NT2/D1 (cell line): ENCODE measurements at places on chromosomes 3 and 15.
A peak's percentile ranks its signal among the peaks of the same experiment; 100 is the strongest.

DNA sequence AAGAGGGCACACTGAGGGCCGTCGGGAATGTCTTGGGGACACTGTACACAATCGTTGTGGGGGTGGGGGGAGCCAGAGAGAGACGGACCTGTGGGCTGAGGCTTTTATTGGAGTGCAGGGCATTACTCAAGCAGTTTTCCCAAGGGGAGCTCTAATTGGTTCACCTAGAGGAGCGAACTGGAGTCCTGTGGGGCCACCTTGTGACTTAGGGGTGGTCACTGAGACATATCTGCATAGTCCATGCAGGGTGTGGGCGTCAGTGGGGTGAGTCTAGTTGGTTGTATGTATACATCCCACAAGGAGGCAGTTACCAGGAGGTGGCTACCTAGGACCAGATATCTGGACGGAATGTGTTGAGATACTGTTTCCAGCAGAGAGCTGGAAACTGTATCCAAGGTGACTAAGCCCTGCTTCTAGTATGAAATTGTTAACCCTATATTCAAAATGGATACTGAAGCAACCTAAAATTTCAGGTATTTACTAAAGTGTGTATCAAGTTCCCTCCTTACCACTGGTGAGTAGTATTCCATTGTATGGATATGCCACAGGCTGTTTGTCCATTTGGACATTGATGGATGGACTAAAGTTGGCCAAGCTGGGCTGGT lies 2.6 kb upstream of the PIGZ start:
- DNase-seq = no peak

DNA sequence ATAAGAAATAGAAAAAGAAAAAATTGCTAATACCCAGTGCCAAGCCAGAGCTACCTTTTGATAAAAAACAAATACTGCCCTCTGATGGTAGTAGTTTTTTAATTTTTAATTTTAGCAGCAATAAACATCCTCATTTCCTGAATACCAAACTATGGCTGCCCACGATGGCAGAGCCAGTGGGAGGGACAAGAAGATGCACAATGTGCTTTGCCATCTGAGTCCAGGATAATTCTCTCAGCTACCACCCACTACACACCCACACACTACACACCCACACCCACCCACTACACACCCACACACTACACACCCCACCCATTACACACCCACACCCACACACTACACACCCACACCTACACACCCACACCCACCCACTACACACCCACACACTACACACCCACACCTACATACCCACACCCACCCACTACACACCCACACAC lies 17.8 kb downstream of the CEP19 start:
- no peak for DNase-seq

GRCh38 chr3:32334675-32335074 lies 57.0 kb upstream of the CMTM7 start:
- DNase-seq = no peak

DNA sequence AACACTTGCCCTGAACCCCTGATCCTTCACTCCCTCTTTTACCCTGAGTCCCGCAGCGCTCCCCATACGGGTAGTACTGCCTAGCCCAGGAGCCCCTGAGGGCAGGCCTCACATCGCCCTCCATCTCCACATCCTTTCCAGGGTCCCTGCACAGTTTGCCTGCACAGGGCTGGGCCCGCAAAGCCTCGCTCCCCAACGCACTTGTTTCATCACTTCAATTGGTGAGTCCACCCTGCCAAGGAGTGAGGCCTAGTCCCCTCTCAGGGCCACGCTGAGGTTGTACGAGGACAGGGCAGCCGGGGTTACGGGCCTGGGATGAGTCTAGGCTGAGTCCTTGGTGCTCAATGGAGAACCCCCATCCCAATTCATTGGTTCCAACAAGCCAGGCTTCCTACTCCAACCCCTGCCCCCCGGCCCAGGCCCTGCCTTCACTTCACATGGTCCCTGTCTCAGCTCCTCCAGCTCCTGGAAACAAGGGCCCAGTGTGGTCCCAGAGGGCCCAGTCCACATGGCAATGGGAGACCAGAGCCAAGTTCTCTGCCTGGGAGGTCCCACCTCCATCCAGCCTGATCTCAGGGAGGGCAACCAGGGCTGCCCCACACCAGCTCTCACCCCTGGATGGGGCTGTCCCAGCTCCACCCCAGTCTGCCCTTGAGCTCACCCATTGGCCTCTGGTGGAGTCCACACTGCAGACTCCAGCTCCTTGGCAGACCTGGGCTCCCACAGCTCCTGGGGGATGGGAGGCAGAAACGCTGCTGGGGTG lies 12.4 kb upstream of the CLK3 start:
- DNase-seq = no peak

GRCh38 chr15:78129077-78129750 lies 2.0 kb downstream of the CIB2 start:
- DNase-seq = no peak

GRCh38 chr3:38487323-38487722 lies 8.8 kb upstream of the EXOG start:
- no peak for DNase-seq

- no peak for DNase-seq
These were observed 73.6 kb downstream of the ETV5 start for GRCh38 chr3:186035277-186035676.

- no peak for DNase-seq
These were observed 359.2 kb upstream of the THRB start for GRCh38 chr3:24853685-24854490.

DNA sequence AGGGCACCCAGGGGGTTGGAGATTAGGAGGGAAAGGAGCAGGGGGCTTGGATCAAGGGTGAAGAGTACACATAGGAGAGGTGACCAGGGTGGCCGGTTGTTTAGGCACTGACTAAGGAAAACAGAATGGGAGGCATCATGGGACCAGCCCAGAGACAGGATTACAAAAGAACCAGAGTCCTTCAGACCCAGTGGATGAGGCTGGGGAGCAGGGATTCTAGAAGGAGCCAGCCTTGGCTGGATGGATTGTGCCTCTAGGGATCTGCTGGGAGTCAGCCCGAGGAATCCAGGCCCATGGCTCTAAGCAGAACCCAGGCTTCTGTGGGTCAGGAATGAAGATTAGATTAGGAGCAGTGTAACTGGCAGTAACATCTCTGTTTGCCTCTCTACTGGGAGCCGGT lies 98.6 kb downstream of the ARNT2 start:
- no peak for DNase-seq

GRCh38 chr15:62877276-62877857 lies 165.2 kb upstream of the TPM1 start:
- DNase-seq = no peak

GRCh38 chr3:123755085-123755484 lies 129.0 kb downstream of the MYLK start:
- DNase-seq = no peak

- no peak for DNase-seq
These were observed 115.6 kb downstream of the FNDC3B start for GRCh38 chr3:172154768-172155664.

DNA sequence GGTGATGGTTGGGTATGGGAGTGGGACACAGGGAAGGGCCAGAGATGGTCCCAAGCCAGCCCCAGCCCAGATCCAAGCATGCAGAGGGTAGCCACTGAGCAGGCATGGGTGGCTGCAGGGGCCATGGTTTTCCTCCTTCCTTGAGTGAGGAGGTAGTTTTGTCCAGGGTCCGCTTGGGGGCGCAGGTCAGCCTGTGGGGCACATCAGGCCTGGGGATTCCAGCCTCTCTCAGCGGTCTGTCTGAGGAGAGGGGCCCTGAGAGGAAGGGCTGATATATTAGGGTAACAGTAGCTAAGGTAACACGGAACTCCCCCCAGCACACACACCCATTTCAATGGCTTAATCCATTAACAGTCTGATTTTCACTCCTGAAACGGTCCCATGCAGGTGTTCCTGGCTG lies 22.7 kb upstream of the LCTL start:
- DNase-seq = no peak

- DNase-seq = peak; percentile 13
These were observed 29.2 kb downstream of the NEO1 start for GRCh38 chr15:73081321-73081958.

DNA sequence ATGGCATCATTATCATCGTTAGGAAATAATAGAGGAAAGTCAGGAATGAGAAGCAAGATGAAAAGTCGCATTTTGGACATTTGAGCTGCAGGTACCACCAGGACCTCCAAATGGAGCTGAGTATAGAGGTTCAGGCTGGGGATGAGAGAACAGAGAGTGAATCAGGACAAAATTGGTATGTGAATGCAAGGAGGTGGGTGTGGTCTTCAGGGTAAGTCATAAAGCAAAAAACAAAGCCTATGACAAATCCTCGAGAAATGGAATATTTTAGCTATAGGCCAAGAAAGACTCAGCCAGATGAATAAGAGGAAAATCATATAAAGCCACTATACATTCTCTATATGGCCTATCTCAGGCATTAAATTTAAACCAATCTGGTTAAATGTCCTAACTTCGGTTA lies 841.3 kb downstream of the ROBO1 start:
- no peak for DNase-seq

- DNase-seq = no peak
These were observed 8.8 kb downstream of the PRICKLE2 start for GRCh38 chr3:64216274-64217147.

DNA sequence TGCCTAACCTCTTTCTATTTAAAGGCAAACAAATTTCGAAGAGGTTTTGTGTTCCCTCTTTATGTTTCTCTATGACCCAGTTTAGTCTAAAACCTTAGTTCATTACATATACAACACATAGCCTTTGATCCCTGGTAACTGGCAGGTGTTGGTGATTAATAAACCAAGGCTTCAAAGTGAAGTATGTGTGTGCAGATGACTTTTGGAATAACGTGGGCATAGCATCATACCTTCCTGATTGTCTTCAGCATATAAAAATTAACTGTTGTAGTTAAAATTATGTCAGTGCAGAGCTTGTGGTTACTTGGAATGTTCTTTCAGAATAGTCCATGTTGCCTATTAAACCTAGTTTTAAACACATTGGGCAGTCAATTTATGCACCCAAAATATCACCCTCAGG lies 608.3 kb downstream of the ROBO2 start:
- DNase-seq = no peak

DNA sequence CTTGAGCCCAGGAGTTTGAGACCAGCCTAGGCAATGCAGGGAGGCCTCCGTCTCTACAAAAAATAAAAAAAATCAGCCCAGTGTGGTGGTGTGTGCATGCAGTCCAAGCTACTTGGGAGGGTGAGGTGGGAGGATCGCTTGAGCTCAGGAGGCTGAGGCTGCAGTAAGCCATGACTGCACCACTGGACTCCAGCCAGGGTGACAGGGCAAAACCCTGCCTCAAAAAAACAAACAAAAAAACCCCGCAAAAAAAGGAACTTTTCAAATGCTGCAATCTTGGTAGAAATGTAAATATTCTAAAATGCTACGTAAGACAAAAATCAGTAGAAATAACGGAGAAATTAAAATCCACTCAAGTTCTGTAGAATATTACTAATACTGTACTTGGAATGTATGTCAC lies 108.1 kb upstream of the MELTF start:
- no peak for DNase-seq

DNA sequence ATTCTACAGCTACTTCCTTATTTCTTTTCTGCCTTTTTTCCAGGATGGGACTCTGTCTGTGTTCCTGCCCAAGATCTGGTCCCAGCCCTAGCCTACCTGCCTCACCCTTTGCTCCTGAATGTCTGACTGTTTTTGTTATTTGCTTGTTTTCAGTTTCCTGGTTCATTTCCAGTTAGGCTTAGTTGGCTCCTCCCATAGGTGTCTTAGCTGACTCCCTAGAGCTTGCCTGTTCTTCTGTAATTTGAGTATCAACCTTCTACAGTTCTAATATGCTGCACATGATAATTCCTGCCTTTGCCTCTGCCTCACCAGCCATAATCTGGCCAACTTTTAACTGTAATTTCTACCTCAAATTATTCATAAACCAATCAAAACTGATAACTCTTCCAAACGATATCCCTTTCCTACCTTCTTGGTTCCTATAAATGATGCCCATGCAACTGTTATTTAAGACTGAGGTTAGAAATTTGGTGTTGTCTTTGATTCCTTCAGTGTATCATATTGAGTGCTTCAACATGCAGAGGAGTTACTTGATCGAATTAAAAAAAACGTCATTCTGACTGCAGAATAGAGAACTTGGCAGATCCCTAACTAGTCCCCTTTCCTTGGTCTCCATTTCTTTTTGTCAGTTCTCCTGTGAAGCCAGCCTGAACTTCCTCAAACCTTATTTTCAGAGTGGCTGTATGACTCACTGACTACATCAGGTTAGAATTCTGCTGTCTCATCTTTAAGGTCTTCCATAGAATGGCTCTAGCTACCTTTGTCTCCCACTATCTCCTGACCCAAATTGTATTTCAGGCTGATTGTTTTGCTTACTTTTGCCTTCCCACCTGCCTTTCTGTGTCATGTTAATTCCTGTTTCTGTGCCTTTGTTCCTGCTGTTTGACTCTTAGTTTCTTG lies 8.4 kb downstream of the GOLM2 start:
- DNase-seq = no peak

DNA sequence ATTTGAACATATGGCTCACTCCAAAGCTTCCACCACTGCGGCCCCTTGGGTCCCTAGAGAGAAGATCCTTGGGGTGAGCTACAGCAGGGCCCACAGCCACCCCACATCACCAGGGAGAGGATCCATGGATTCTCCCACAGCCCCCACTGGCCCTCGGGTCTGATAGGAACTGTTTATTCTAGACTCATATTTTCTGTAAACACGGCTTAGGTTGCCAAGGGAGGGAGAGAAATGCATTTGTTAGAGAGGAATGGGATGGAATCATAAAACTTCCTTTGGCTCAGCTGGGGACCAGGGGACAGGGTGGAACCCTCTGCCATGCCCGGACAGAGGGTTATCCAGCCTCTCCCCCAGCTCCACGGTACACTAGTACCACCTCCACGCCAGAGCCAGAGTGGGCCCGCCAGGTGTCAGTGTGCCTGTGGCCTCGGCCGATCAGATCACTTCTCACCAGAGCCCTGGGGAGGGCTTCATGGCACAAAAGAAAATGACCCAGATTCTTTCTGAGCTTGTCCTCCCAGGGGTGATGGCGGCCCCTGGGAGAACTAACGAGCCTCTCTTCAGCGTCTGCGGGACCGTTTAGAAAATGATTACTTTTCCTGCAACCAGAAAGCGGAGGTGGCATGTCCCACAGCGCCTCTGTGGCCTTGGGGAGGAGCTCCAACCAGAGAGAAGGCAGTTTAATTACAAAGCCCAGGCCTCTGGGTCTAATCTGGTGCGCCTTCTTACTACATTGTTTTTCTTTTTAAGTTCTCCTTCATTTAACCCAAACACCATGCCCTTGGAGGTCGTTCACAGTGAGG lies 33.7 kb downstream of the ADCY5 start:
- no peak for DNase-seq

DNA sequence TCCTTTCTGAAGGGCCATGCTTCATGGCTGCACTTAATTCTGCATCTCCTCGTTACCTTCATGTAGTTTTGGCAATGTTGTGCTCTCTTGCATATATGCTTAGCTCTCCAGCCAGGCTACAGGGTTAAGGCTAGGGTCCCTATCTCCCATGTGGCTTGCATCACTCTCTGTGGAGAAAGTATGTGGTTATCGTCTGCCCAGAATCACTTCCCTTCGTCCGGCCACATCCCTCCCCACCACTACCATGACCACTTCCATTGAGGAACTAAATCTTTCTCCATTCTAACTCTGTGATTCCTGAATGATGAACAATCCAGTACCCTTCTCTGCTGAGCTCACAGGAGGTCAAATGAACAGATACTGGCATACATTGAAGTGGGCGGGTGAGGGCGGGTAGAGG lies 34.0 kb downstream of the WWTR1 start:
- DNase-seq = no peak

- no peak for DNase-seq
These were observed 281.6 kb downstream of the MBNL1 start for GRCh38 chr3:152550284-152550683.

- DNase-seq = no peak
These were observed 22.6 kb upstream of the TEX9 start for GRCh38 chr15:56342653-56343052.

- DNase-seq = no peak
These were observed 121.1 kb downstream of the GSK3B start for GRCh38 chr3:119973018-119973646.

- DNase-seq = no peak
These were observed 49.1 kb upstream of the LIMD1 start for GRCh38 chr3:45545476-45545875.
